ENCODE measurements at places on chromosomes 11 and 22.

GRCh38 chr11:87030458-87031054 lies 7.2 kb upstream of the TMEM135 start:
- DNase-seq = peak; percentile 50

GRCh38 chr11:120073196-120073595 lies 64.7 kb downstream of the TRIM29 start:
- DNase-seq = no peak

GRCh38 chr11:122743949-122744348 lies 88.4 kb downstream of the UBASH3B start:
- DNase-seq = peak; percentile 88

DNA sequence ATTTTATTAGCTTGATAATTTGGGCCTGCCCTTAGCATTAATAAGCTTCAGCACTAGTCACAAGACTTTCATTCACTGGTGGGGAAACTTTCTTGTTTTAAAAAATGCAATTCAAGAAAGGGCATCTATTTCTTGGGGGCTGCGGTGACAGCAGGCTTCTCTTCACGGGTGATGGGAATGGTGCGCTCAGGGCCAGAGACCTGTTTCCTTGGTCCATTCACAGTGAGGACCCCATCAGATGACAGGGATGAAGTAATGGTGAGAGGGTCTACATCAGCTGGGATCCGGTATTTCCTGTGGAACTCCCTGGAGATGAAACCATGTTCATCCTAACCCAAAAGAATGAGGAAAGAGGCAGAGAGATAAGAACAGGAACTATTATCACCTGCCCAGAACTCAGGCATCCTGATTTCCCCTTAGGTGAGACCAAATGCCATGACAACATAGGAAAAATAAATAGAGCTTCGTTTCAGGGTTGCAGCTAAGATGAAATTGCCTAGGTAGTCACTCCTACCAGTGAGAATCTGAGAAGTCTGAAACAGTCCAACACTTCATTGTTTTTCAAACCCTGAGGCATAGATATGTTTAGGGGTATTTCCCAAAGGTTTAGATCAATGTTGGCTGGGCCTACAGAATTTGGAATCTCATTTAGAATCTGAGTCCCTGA lies 2.8 kb downstream of the CRYAB start:
- no peak for DNase-seq

GRCh38 chr11:132844956-132845696 lies 687.2 kb downstream of the OPCML start:
- DNase-seq = no peak

- DNase-seq = no peak
Measured at GRCh38 chr11:65898656-65899355, 1.4 kb downstream of the FOSL1 start.

- peak; percentile 78 for DNase-seq
Measured at GRCh38 chr22:19179497-19180048, 1.0 kb upstream of the SLC25A1 start.

GRCh38 chr11:130765951-130766649 lies 150.2 kb downstream of the SNX19 start:
- DNase-seq = no peak

- DNase-seq = no peak
Measured at GRCh38 chr22:45877036-45877380, 100.0 kb downstream of the WNT7B start.

DNA sequence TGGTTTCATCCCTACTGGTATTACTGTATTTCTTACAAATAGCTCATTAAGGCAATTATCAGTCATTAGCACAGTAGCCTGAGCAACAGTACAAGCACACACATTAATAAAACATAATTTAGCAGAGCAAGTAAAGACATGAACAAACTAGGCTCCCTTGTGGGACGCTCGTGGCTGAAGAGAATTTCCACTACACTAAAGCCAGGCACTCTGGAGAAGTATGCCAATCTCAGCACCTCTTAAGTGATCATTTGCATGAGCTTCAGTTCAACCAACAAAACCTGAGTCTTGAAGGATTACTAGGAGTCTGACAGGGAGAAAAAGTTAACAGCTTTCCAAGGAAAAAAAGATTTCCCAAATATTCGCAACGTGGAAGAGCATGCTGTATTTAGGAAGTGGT lies 109.1 kb downstream of the LARGE1 start:
- DNase-seq = no peak

DNA sequence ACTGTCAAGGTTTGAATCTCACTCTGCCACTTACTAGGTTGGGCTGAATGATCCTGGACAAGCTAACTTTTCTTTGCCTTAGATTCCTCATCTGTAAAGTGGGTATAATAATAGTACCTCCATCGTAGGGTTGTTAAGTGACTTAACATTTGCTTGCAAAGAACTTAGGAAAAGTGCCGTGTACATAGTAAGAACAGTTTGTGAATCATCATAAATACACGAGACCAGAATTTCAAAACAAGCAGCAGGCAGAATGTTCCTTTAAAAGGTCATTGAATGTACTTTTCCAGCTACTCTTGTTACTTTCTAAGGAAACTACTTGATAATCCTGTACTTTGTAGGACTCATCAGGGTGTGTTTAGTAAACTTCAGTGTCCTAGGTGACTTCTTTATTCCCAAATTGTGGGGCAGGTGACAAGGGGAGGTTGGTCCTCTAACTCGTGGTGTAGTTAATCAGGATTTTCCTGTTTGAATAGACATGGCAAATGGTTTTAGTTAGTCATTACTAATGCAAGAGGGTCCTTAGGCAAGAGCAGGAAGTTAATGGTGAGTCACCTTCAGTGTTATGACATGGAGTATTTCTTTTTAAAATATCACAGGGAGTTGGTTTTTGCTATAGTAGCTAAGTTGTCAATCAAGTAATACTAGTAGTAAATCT lies 67.9 kb downstream of the YAP1 start:
- DNase-seq = peak; percentile 8

- DNase-seq = no peak
Measured at GRCh38 chr11:32963721-32964120, 52.0 kb upstream of the DEPDC7 start.

DNA sequence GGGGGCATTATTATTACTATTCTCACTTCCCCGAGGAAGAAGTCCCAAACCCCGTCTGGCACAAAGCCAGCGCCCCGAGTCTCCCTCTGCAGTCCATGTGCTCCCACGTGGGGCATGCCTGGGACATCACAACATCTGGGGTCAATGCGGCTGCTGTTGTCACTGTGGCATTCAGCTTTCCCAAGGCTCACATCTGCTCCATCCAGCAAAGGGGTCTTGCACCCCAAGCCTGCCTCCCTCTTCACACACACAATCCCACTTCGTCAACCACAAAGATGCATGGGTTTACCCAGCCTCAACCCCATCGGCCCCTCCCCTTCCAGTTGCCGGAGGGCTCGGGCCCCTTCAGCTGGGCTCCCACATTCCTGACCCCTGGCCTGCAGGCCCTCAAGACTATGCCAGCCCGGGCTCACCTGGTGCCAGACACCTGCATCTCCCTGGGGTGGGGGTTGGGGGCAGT lies 23.5 kb upstream of the RTN4R start:
- DNase-seq = no peak

DNA sequence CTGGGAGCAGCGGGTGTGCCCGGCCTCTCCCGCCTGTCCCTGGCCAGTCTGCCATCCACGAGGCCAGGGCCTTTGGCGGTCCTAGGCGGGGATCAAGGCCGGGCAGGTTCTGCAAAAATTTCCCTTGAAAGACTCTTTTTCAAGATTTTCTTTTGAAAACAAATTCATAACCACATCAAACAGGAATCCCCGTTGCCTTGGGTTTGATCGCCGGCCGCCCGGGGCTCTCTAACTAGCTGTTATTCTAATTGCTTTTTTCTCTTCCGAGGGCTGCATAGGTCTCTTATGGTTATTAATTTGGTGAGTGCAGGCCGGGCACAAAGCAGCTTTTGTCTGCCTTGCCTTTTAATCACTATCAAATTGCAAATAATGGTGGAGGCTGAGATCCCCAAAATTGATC lies 42.0 kb downstream of the CDKN1C start:
- DNase-seq = no peak

DNA sequence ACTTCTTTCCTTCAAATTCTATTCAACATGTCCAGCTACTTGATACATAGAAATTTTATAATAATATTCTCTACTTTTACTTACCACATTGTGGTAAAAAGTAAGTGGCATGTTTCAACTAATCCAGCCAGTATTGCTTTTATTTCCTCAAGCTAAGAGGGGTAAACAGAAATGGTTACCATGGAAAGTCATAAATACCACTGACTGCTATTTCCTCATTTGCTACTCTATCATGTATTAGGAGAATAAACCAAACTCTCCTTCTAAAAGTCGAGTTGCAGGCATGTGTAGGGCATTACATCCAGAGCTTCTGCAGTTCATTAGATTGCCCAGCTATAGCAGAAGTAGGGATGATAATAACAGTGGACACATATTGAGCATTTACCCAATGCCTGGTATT lies 208.4 kb downstream of the MAML2 start:
- DNase-seq = no peak

DNA sequence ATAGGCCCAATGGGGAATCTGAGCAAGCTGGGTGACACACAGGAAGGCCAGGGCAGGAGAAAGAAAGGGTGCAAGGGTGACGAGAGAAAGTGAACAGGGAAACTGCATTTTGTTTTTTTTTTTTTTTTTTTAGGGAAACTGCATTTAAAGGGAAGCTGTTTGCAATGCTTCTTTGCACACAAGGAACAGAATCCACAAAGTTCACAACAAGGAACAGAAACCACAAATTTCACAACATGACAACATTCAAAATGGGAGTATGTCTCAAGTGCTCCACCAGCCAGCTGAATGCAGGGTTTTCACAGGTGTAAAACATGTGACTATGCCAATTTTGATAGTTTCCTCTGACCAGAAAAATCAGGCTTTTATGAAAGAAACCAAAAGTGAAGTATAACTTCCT lies 6.8 kb upstream of the PLAAT3 start:
- DNase-seq = peak; percentile 15

All from activated CD4-positive, alpha-beta T cell treated with anti-CD3 and anti-CD28 coated beads, Interleukin-10, Interleukin-2, amounts not matched to agents 100 ng/mL and 50 ng/mL, durations not matched to agents 16 hours and 8 hours (primary cell).